ENCODE measurements at places on chromosomes 2 and 18.

DNA sequence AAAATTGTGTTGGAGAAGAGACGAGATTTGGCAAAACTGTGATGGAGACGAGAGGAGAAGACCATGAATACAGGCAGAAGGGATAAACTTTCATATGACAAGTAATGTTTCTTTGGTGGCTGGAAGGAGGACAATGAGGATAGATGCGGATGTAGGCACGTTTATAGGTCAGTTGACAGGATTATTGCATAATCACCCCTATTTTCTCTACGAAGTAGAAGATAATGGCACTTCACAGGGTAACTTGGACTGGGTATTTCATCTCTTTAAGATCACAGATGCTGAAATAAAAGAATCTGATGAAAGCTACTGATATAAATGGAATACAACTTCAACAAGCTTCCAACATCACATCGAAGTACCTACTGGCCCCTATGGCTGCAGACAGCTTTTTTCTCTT lies 81.0 kb downstream of the PLEKHM3 start:
- DNase-seq, result no peak

DNA sequence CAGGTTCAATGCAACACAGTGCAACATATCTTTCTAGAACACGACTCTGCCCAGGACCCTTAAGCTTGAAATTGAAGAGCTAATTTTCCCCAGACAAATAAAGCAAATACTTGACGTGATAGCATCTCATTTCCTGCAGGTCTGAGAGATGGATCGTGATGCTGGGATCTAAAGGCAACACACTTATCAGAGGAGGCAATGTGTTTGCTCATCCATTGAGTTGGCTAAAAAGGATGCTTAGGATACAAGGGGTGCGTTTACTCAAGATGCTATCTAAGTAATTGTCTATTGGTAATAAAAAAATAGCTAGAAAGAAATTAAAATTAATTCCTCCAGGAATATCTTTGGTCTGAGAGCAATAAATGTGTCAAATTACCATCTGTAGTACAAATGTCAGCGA lies 129.0 kb downstream of the SOCS6 start:
- DNase-seq, result no peak

DNA sequence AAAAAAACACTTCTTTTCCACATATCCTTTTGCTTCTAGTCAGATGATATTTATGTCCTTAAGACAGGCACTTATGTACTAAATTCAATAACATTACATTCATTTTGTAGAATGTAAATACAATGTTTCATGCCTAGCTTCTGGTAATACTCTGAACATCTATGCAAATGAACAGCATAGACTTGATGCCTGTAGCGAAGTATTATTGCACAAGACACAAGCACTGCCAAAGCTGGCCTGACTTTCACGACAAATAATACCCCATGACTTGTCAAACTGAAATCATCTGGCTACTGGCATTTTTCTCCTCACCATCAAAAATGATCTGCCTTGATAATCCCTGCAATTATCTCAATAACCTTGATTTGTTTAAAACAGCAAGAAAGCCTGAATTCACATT lies 101.3 kb downstream of the L3MBTL4 start:
- DNase-seq, result no peak

DNA sequence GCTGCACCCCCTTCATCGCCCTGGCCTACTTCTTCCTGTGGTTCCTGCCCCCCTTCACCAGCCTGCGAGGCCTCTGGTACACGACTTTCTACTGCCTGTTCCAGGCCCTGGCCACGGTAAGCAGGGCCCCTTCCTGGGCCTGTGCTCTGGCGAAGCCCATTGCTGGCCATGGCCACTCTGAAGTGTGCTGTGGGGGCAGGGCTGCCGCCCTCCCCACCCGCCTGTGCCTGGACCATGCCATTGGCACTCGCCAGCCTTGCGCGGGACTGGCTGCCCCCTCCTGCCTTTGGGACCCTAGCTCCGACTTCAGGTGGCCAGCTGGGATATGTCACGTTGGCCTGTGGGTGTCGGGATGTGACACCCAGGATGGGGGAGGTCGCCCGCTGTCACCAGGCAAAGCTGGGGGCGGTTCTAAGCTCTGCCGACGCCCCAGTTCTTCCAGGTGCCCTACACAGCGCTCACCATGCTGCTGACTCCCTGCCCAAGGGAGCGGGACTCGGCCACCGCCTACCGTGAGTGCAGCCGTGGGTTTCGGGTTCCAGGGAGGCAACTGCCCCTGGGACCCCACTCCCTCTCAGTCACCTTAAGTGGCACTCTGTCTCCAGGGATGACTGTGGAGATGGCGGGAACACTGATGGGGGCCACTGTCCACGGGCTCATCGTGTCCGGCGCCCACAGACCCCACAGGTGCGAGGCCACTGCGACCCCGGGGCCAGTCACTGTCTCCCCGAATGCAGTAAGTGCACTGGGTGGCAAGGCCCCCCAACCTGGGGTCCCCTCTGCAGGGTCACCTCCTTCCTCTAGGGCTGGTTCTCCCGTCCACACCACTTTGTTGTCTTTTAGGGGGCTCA lies 7.2 kb downstream of the MFSD2B start:
- no peak for DNase-seq

- no peak for DNase-seq
Measured at GRCh38 chr2:99481527-99481926, 8.3 kb downstream of the REV1 start.

DNA sequence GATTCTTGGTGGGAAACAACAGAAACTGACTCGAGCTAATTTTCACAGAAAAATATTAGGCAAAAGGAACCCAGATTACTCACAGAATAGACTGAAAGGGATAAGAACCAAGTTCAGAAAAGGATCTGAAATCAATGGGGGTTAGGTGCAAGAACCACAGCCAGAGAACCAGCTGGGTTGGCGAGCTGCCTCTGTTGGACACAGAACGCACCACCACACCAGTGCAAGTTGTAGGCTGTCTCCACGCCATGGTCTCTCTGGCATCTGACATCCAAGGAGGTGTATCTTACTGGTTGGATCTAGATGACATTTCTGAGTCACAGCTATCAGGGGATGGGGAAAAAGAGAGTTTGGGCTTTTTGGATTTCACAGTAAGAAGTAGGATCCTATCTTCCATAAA lies 18.6 kb upstream of the ONECUT2 start:
- no peak for DNase-seq
